Fibroblast of skin of left quadriceps (primary cell): ENCODE measurements at places on chromosomes 16 and 17.

DNA sequence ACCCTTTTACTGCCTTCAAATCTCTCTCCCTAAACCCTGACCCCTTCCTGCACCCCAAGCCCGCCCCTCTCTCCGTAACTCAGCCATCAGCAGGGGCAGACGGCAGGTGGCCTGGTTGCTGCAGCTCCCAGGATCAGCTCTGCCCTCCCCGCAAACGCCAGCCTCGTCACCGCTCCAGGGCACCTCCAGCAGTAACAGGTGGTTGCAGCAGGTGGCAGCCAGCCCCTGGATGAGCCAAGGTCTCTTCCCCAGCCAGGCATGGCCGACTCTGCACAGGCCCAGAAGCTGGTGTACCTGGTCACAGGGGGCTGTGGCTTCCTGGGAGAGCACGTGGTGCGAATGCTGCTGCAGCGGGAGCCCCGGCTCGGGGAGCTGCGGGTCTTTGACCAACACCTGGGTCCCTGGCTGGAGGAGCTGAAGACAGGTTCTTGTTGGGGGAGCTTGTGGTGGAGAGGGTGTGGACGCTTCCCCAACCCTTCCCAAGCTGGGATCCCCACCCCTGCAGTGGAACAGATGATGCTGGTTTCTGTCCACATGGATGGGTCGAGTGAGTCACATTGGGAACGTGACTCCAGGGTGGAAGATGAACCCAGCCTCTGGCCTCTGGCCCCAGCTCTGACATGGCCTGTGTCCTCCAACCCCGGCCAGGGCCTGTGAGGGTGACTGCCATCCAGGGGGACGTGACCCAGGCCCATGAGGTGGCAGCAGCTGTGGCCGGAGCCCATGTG lies 558 bp downstream of the HSD3B7 start:
- DNase-seq, result no peak

- DNase-seq, result no peak
Measured at GRCh38 chr17:76515274-76515949, 14.2 kb upstream of the RHBDF2 start.

- peak; percentile 27 for DNase-seq
Measured at GRCh38 chr16:15897834-15898254, 9.4 kb upstream of the CEP20 start.

- no peak for DNase-seq
Measured at GRCh38 chr17:8518326-8518725, 82.6 kb downstream of the NDEL1 start.

GRCh38 chr17:57892820-57893595 lies 43.2 kb upstream of the MRPS23 start:
- peak; percentile 84 for DNase-seq

DNA sequence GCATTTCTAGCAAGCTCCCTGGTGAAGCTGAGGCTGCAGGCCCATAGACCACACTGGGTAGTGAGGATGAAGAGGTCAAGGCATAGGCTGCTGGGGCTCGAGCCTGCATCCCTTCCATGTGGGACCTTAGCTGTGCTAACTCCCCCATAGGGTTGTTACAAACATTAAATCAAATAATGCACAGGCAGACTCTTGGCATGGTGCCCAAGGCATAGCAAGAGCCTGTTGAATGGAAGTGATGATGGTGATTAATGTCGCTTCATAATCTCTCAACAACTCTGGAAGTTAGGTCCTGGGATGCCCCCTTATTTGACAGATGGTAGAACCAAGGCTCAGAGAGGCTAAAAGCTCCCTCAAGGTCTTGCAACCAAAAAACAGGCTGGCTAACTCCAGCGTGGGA lies 283.9 kb upstream of the EEF2KMT start:
- DNase-seq, result no peak

DNA sequence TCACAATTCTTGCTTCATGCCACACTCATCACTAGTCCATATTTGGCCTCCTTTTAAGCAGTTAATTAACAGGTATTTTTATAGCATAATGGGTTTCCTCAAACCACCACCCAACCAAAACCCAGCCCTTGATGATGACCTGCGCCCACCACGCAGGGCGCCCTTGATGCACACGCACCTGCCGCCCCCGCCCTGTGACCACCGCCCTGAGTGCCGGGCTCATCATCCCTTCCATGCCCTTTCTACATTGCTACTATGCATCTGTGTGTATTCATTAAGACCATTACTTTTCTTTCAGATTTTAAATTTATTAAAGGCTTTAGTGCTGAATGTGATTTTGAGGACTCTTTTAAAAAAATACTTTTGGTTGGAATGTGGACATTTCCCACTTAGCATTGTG lies 204.8 kb upstream of the CHMP6 start:
- no peak for DNase-seq

DNA sequence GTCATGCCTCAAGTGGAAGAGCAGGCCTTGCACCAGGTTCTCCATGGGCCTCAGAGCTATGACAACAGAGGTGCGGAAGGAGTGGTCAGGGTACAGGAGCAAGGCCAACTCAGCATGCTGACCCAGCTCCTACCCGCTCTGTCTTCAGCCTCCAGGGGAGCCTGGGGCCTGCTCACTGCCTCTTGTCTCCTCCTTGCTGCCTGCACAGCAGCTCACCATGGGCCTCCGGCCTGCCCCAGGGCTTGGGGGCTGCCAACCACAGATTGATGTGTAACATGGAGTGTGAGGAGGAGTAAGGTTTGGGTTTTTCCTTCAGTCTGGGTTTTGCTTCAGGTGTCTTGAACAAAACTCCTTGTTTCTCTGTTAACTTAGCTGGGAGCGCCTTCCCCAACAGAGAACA lies 62.1 kb downstream of the PLD6 start:
- DNase-seq, result no peak

DNA sequence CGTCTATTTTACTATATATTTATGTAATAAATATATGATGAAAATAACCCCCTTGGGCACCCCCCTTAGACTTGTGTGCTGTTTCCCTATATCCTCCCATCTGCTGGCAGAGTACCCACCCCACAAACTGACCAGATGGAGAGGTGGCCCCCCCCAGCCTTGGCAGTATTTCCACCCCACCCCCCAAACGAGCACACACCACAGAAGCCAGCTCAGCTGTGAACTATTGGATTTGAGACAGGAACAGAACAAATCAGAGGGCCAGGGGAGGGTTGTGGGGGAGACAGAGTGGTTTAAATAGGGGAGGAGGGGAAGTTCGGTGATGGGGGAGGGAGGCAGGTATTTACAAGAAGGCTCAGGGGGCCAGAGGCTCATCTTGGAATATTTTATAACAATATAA lies 7.8 kb downstream of the NR1D1 start:
- no peak for DNase-seq

DNA sequence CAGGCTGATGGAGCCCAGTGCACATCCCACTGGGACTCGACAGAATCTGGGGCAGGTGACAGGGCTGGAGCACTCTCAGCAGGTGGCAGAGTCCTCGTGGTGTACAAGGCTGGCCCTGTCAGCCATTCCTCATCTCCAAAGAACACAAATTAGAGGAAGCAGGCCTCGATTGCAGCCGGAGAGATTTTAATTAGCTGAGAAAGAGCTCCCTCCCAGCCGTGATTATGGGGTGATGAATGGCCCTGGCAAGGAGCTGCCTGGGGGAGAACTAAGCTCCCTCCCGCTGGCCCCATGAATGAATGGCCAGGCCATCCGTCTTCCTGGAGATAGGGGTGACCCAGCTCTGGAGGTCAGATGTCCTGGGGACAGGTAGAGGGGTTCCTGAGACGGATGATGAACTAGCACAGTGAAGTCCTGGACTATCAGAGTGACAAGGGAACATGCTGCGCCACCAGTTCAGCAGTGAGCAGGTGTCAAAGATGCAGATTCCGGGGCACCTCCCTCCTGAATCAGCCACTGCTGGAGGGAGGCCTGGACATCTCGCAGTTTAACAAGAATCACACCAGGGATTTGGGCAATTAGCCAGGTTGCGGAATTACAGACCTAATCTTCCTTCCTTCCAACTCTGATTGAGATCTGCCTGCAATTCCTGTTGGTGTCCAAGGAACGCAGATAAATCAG lies 35.5 kb downstream of the PIMREG start:
- no peak for DNase-seq

DNA sequence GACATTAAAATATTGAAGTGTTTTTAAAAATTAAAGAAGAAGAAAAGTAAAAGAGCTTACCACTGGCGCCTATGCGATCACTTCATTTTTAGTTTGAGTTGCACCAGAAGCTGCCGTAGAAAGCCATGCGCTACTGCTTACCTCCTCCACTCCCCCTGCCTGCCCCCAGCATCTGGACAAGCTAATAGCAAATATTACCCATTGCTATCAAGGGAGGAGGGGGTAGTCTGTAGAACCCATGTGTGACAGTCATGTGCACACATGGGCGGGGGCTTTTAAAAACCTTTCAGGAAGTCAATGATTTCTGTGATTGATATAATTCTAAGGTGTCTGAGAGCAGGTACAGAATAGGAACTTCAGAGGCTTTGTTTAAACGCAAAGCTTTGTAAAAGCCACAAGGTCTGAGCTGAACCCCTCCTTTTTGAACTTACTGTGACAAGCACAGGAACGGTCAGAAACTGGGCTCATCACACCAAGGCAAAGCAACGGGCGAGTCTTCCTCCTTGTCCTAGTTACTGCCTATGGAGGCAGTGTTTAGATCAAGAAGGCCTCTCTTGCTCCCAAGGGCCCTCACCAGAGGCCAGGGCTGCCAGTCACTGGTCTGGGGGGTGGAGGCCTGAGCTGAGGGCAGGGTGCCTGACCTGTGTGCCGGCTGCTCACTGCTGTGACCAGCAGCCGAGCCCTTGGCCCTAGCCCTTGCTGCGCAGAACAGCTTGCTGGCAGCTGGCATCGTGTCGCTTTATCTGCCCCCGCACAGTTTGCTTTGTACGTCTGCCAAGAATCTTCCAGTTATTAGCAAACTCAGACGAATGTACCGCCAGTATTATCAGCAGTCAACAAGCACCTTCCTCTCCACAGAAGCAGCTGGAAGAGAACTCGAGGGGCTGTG lies 15.0 kb downstream of the GINS2 start:
- DNase-seq, result no peak
